ENCODE measurements at places on chromosomes 13 and 19.

DNA sequence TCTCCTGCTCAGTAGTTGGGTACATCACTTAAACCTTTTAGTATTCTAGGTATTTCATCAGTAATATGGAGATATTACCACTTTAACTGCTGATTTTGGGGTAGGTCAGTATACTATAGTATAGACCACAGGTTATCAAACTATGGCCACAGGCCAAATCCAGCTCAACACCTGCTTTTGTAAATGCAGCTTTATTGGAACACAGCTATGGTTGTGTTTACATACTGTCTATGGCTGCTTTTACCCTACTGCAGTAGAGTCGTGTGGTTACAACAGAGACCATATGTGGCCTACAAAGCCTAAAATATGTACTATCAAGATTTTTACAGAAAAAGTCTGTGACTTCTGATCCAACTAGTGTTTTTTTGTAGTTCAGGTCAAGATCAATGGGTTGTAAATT lies 10.3 kb downstream of the COG6 start:
- no peak for DNase-seq

DNA sequence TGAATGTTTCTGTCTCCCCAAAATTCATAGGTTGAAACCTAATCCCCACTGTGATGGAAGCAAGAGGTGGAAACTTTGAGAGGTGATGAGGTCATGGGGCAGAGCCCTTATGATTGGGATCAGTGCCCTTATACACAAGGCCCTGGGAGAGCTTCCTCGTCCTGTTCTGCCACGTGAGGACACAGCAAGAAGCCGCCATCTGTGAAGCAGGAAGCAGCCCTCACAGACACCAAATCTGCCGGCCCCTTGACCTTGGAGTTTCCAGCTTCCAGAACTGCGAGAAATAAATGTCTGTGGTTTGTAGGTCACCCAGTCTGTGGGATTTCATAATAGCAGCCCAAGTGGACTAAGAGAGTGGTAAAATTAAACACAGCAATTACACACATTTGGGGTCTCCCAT lies 737.4 kb downstream of the UQCRFS1 start:
- DNase-seq = no peak

DNA sequence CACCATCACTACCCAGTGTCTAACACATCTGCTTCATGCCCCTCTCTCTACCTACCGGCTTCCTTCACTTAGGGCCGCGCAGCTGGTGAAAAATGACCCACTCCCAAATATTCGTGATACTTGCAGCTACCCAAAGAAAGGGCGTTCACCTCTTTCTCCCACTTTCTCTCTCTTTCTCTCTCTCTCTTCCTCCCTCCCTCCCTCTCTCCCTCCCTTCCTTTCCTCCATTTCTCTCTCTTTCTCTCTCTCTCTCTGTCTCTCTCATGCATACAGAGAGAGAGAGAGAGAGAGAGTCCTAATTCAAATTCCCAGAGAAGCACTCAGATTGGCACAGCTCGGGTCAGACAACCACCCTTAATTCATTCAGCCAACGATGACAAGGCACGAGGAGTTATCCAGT lies 27.7 kb upstream of the POP4 start:
- no peak for DNase-seq

GRCh38 chr13:42239161-42239560 lies 32.8 kb upstream of the AKAP11 start:
- DNase-seq = no peak

DNA sequence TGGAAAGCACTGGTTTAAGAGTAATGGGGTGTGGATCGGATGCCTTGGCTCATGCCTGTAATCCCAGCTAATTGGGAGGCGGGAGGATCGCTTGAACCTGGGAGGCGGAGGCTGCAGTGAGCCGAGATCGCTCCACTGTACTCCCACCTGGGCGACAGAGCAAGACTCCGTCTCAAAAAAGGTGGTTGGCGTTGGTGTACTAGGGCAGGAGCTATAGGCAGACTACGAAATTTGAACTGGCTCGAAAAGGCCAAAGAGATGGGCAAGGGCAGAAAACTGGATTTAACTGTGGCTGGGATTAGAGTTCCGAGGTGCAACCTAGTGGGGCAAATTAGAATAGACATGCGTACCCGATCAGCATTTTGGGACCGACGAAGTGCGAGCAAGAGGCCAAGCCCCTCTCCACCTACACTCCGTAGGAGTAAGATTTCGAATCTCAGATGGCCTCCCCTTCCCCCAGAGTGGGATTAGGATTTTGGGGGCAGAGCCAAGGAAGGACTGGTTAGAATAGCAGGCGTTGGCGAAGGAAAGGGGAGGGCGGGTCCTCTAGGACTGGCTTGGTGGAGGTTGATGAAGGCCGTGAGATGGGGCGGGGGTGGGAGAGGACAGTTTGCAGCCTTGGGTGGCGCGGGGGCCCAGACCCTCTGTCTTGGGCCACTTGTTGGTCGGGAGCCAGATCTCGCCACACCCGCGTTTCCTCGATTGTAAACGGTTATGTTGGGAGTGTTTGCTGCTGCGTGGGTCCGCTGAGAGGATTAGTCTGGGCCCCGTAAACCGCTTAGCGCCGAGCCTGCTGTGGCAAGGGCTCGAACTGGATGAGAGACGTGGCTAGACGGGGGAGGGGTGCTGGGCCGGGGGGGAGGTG lies 2.0 kb upstream of the INAFM1 start:
- peak; percentile 22 for DNase-seq

DNA sequence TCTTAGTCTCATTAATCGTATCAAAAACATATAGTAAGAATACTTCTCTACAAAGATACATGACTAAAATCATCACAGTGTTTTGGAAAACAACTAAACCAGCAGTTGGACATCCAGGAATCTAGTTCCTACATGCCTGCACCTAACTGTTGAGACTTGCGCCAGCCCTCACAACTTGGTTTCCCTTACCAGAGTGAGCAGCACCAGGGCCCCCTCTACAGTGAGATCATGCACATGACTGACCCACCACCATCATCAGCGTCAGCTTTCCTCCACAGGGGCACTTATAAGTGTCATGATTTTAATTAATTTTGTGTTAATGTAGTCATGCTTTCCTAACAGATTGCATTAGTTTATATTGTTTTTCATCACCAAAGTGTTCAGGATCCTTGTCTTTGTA lies 1322.0 kb downstream of the EFNB2 start:
- DNase-seq = no peak

DNA sequence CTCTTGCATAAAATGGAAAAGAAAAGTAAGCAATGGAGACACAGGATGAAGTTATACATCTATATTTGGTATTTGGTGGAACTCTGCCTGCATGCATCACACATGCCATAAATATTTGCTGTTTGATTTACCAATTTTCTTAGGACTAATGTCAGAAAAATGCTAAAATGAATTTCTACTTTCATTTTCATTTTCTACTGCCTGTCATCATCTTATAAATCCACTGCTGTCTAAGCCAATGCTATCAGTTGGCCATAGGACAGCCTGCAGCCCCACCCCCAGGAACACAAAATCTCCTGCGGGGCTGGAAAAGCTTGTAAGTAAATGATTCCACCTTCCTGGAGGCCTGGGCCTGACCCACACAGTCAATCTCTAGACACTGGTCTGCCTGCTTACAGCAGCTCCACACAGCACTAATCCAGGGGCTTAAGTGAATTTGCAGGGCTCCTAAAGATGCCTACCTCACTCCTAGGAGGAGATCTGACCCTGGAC lies 122.0 kb downstream of the ENOX1 start:
- no peak for DNase-seq

GRCh38 chr19:2733930-2734588 lies 5.8 kb downstream of the SLC39A3 start:
- no peak for DNase-seq

DNA sequence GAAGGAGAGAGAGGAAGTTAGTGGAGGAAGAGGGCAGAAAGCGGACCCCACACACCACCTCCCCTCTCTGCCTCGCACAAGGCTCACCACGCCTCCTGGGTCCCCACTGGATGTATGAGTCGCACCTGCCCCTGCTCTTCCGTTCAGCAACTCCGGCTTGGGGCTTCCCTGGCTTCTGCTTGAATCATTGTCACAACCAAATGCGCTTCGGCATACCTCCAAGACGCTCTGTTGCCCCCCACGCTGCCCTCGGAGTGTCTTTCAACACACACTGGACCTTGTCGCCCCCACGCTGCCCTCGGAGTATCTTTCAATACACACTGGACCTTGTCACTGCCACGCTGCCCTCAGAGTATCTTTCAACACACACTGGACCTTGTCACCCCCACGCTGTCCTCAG lies 247.2 kb downstream of the TEX29 start:
- DNase-seq = no peak

- no peak for DNase-seq
Observed at GRCh38 chr19:39568604-39569003, 28.6 kb upstream of the EID2 start.

GRCh38 chr13:28177877-28178276 lies 39.5 kb downstream of the PAN3 start:
- no peak for DNase-seq

DNA sequence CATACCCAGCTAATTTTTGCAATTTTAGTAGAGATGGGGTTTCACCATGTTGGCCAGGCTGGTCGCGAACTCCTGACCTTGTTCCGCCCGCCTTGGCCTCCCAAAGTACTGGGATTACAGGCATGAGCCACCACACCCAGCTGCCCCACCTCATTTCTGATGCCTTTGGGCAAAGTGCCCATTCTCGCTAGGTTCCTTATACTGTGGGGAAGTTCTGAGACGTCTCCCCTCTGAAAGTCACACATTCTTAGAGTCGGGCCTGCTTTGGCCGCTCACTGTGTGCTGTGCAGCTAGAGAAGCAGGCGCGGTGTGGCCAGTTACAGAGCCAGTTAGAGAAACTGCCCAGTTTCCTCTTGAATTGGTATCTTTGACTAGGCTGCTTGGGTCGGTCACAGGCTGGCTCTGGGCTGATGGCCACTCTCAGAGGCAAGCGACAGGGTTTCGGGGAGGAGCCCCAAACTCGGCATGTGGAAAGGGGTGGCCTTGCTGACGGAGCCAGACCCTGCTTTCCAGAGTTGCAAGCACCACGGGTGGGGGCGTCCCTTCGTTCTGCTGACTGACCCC lies 18.0 kb downstream of the PRAM1 start:
- no peak for DNase-seq

GRCh38 chr13:112618501-112618900 lies 30.5 kb upstream of the TUBGCP3 start:
- DNase-seq = no peak

GRCh38 chr13:35954207-35954560 lies 177.0 kb downstream of the DCLK1 start:
- no peak for DNase-seq

DNA sequence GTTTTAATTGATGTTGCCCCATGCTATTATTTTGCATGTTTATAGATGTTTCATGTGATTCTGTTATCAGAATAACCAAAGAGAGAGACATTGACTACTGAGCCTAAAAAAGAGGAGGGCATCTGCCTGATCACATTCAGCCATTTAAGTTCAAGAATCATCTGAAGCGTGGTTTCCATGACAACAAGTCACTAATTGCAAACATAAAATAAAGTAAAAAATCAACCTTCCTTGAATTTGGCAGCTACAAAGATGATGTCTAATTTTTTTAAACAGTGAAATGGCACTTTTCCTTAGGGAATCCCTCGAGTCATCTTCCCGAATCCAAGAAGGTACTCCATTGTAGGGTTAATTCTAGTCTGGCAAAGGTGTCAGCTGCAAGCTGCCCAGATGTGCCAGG lies 884.2 kb downstream of the DIAPH3 start:
- DNase-seq = no peak

DNA sequence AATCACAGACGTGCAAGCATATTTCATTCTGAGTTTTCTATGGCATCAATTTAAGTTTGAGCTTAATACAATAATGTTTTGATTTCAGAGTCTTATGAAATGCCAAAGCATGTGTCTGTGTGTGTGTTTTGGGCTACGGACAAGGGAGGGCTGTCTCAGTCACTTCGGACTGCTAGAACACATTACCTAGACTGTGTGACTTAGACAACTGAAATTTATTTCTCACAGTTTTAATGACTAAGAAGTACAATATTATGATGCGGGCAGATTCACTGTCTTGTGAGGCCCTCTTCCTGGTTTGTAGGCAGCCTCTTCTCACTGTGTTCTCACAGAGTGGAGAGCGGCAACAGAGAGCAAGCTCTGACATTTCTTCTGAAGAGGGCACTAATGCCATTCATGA lies 1202.0 kb downstream of the EFNB2 start:
- no peak for DNase-seq

GRCh38 chr13:114022876-114023275 lies 49.0 kb upstream of the C13orf46 start:
- DNase-seq = no peak

GRCh38 chr19:2047076-2047448 lies 4.0 kb downstream of the MKNK2 start:
- no peak for DNase-seq

DNA sequence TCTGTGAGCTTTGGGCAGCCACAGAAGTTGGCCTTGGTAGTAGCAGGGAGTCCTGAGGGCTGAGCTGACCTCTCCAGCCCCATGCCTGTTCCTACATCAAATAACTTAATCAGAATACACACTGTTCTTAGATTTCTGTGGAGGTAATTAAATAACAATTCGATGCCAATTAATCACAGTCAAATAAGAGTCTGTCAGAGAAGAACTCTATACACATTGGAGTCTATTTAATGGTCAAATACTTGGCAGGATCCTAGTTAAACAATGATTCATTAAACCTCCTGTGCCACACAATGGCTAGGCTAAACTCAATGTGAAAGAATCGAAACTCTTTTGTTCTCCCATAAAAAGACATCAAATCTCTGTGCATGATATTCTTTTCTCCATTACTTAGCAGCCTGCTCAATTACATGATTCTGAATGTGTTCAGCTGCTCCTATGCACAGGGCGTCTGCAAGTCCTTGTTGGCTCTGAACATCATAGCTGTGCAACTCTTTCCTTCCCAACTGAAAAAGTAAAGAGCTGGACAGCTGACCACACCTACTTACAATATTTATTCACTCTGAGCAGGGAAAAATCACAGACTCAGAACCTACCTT lies 173.1 kb downstream of the ABCC4 start:
- DNase-seq = no peak

Measured in activated CD8-positive, alpha-beta memory T cell treated with anti-CD3 and anti-CD28 coated beads for 4 hours (primary cell).